Activated CD4-positive, alpha-beta T cell treated with anti-CD3 and anti-CD28 coated beads for 36 hours (primary cell): ENCODE measurements at places on chromosomes 4 and X. TPM values are rescaled to one million over a fixed set of nuclear protein-coding genes. Genes with fewer than 3 reads are reported as not detected.

Gene GUCY1A1
- not detected for total RNA-seq

Gene FAM193A
- total RNA-seq: 22.1 TPM

Gene CFAP47
- total RNA-seq: not detected

Gene RASGEF1B
- total RNA-seq: 4.0 TPM

Gene LGI2
- not detected for total RNA-seq

Gene CXCL3
- not detected for total RNA-seq

Gene IL21
- total RNA-seq: 65.1 TPM

Gene PCDH10
- total RNA-seq: not detected

Gene SLC10A6
- total RNA-seq: not detected

Gene TENM3
- total RNA-seq: not detected

Gene SPON2
- 8.5 TPM for total RNA-seq

Gene SPACA5B
- not detected for total RNA-seq

Gene NXF2
- total RNA-seq: not detected

Gene MTNR1A
- total RNA-seq: not detected

Gene P2RY4
- 0.23 TPM for total RNA-seq

Gene CCDC120
- 3.6 TPM for total RNA-seq

Gene TNIP3
- total RNA-seq: 4.8 TPM

Gene CLCN4
- not detected for total RNA-seq

Gene DMD
- 0.85 TPM for total RNA-seq

Gene TMEM144
- total RNA-seq: 0.32 TPM

Gene DCAF12L1
- total RNA-seq: not detected

Gene NEUROG2
- not detected for total RNA-seq

Gene EPHA5
- total RNA-seq: not detected

Gene WDR17
- 2.2 TPM for total RNA-seq

Gene ANXA5
- 105 TPM for total RNA-seq

Gene KIT
- total RNA-seq: not detected

Gene SLC38A5
- total RNA-seq: 83.5 TPM

Gene SPRY1
- total RNA-seq: 51.2 TPM

Gene LRIT3
- total RNA-seq: 0.19 TPM

Gene MAP7D2
- 0.44 TPM for total RNA-seq

Gene TRO
- total RNA-seq: 4.8 TPM

Gene SMIM31
- total RNA-seq: not detected

Gene MAGIX
- total RNA-seq: 0.49 TPM

Gene CTAG2
- not detected for total RNA-seq
